ENCODE measurements at places on chromosomes 1 and 21.

GRCh38 chr1:60697204-60697994 lies 385.0 kb upstream of the NFIA start:
- no peak for DNase-seq

DNA sequence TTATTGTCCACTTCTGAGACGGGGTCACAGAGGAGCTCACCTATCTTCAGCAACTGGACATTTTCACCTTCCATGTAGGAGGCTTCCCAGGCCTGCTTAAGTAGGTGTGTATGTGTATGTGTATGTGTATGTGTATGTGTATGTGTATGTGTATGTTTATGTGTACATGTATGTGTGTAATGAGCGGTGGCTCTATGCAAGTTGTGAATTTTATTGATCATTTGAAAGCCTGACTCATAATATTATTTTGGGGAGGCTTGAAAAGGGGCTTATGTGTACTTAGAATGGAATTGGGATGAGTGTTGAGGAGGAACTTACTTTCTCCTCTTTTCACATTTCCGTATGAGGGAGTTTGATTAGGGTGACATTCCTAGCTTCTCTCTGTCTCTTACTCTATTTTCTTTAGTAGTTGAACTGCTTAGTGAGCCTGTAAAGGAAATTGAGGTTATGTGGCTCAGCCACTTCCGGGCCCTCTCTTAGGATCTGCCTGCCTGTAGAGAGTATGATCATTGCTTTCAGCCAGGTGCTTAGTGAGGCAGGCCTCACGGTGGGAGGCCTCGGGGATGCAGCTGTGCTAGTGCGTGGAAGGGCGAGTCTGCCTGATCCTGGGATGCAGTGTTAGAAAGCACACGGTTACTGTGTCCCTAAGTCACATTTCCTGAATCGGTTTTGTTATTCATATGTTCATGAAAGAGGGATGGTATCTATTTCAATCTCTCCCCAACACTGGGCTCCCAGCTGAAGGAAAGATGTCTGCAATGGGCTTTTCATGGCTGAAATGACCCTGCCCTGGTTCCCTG lies 61.0 kb downstream of the IER5 start:
- DNase-seq, result no peak

DNA sequence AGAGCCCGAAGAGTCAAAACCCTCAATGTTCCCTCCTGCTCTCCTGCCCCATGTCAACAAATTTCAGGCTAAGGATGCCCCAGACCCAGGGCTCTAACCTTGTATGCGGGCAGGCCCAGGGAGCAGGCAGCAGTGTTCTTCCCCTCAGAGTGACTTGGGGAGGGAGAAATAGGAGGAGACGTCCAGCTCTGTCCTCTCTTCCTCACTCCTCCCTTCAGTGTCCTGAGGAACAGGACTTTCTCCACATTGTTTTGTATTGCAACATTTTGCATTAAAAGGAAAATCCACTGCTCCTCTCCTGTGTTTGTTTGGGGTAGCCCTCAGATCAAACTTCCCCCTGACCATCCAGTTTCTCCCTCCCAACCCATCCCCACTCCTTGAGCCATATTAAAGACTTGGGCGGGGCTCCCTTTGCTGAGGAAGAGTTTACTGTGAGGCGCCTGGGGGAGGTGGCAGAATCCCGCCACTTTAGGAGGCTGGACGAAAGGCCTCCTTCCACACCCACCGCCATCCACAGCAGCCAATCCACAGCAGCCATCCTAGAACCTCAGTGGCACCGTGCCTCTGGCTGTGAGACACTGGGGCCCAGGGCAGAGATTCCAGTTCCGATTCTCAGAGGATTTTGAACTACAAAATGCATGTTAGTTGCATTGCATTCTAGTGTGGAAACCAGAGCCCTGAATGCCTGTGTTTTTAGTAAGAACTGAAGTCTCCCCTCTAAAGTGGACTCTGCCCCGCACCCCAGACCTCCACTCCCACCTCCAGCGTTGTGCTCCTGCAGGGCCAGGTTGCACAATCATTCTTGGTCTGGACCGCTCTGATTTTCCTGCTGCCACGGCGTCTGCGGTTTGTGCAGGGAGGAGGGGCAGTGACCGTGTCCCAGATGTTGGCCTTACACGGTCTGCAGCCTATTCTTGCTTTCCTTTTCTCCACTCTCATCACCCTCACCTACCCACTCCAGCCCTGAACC lies 3.0 kb downstream of the OLFML3 start:
- DNase-seq, result no peak

GRCh38 chr1:45883658-45884057 lies 80.2 kb downstream of the MAST2 start:
- DNase-seq, result no peak

DNA sequence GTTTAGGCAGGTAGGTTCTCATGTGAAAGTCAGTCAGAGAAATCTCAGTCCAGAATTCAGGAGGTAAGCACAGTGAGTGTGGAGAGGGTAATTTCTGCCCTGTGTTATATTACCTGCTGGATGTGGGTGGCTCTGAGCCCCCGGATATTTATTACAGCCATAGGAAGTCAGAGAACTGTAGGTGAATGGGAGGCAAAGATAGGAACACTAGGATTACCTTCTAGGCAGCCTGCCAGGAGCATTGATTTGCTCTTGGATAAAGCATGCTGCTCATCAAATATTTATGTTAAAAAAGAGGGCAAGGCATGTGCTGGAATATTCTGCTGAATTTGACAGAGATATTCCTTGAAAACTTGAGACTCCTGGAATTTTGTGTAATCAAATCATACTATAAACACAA lies 8.5 kb downstream of the GNG12 start:
- DNase-seq, result no peak

- no peak for DNase-seq
Measured at GRCh38 chr1:160081261-160081936, at the start of gene KCNJ9. KCNJ9 (plus strand) TSS chr1:160081538; CDS start chr1:160084031, 2,493 bp downstream.

DNA sequence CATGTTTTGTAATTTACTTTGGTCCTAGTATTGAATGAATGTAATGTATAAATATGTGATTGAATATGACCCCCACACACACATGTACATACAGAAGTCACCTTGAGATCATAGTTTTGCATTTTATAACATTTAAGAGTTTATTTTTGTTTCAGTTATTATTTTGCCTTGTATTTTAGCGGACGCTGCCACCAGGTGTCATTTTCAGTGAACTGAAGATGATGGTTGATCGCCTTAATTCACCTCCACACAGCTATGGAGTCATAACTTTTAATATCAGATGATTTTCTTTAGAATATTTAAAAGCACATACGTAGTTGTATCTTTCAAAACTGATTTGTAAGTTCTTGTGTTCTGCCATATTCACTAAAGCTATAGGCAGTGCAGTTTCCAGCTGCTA lies 130.4 kb downstream of the DYRK1A start:
- DNase-seq, result peak; percentile 39

DNA sequence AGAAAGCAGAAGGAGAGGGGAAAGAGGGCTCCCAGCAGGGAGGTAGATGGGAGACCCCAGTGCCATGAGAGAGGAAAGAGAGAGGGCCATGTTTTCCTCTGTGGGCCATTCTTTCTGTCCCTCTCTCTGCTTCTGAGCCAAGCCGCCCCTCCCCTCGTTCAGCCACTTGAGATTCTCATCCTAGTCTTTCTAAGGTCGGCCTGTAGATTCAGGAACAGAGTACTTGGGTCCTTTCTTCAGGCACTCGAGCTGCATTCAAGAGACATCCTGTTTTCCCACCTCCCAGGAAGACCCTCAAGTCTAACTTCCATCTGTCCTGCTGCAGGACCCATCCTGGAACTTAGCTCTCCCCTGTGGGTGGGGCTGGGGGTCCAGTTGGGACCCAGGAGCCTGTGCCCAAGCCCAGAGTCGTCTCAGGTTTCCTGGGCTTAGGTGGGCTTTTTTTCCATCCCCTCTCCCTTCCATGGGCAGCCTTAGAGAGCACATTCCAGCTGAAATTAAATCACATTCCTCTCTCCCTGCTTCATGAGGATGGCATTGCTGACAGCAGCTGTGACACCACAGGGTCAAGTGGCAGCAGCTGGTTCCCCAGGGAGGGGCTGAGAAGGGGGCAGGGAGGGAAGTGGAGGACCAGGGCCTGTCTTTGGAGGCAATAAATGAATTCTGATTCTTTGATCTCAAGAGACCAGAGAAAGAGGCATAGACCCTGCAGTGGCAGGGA lies 13.0 kb downstream of the NES start:
- DNase-seq, result no peak

GRCh38 chr1:227069490-227069889 lies 129.4 kb downstream of the COQ8A start:
- DNase-seq, result no peak

GRCh38 chr1:244970236-244970743 lies 105.9 kb upstream of the HNRNPU start:
- peak; percentile 82 for DNase-seq

- DNase-seq, result no peak
Measured at GRCh38 chr1:161398900-161399256, 31.2 kb upstream of the CFAP126 start.

DNA sequence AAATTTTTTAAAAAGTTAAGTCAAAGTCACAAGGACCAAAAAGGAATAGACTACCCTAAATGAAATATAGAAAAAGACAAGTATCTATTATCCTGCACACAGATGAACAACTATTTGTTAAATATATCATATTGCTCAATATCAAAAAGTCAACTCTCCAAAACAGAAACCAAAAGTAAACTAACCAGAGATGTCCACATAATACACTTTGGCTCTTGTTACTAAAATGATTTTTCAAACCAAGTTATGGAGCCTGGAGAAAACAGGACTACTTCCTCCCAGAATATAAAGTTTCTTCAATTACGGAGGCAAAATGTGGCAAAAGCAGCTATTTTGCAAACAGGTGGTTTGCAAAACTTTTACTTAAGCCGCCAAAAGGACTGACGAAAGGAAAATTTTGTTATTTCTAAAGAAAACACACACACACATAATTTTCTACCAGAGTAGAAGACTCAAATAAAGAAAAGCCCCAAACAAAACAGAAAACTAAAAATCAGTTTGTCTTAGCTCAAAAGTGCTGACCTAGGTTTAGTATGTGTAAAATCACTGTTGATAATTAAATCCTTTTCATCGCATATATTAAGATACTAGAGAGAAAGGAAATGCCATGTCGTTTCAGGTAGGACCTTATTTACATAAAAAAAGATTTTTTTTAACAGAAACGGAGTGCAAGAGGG lies 1.1 kb downstream of the DPYD start:
- DNase-seq, result peak; percentile 6

- no peak for DNase-seq
Measured at GRCh38 chr1:92854101-92854785, 22.4 kb downstream of the RPL5 start.

DNA sequence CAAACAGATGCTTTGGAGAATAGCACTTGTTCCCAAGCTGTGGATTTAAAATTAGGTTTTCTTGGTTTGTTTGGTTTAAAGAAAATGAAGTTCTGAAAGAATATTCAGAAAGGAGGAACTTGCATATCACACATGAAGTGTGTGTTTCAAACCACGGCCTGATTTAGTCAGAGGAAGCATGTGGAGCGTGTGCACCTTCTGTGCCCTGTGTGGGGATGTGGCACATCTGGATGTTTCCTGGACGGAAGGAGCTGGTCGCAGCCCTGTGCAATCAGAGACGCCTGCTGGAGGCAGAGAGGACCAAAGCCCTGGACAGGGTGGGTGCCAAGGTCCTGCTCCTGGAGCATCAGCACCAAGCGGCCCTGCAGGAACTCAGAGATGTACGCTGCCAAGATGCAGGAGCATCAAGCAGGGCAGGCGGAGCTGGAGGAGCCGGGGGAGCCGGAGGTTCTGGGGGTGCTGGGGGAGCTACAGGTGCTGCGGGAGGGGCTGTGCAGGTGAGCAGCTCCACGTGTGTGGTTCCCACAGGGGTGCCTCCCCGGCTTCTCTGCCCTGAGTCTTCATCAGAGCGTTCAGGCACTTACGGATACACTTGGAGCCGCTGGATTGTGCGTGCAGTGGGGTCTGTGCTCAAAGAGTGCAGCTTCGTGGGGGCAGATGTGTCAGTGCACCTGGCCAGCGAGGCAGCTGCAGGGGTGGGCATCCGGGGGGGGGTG lies 45.7 kb downstream of the PCNT start:
- no peak for DNase-seq

DNA sequence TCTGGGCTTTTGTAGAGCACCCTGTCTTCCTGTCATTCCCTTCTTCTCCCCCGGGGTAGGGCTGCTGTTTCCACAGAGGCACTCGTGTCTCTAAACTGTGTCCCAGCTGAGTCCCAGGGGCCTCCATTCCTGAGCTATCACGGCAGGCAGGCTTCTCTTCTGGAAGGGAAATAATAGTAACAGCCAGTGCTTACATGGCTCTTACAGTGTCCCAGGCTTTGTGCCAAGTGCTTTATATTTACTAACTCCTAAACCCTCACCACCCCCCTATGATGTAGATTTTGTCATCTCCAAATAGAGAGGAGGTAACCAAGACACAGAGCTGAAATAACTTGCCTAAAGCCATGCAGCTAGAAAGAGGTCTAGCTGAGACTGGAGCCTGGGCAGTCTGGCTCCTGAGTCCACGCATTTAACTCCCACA lies 1.4 kb upstream of the CELF3 start:
- DNase-seq, result no peak

DNA sequence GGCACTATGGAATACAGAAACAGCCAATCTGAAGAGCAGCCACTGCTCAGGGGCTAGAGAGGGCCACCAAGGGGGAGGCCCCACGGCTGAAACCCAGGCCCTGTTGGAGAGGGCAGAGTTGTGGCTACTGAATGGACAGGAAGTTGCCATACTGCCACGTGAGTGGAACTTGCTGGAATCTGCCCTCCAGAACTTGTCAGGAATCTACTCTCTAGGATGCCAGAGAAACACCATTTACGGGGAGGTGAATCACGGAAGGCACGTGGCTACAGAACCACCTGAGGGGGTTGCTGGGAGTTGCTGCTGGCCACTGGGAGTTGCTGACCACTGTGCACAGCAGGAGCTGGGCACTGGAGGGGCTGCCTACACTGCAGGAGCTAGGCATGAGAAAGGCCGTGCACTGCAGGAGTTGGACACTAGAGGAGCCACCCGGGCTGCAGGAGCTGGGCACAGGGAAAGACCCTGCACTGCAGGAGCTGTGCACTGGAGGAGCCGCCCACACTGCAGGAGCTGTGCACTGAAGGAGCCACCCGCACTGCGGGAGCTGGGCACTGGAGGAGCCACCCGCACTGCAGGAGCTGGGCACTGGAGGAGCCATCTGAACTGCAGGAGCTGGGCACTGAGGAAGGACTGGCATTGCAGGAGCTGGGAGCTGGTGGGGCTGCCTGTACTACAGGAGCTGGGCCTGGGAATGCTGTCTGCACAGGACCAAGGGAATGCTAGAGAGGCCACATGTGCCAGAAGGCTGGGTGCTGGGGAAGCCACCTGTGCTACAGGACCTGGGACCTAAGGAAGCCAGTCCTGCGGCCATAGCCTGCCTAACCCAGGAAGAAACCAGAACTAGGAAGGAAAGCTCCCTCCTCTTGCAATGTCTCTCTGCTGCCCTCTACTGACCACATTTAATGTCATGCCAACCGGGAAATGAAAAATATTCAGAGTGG lies 343.4 kb downstream of the MATN1 start:
- DNase-seq, result peak; percentile 61

Measured in hematopoietic multipotent progenitor cell treated with erythropoietin and hydrocortisone succinate and interleukin-3 and kit ligand, for 17 days (in vitro differentiated cells).